ENCODE measurements at places on chromosomes 7 and 10. TPM values are rescaled to one million over a fixed set of nuclear protein-coding genes. Genes with fewer than 3 reads are reported as not detected.

GRCh38 chr10:114603948-114604347 lies 54.1 kb downstream of the ABLIM1 start:
- no peaks in the 10 kb centered on the region for H3K36me3 ChIP-seq
- no peak for DNase-seq
- peaks cover 2% of the 10 kb centered on the region for H3K4me1 ChIP-seq
- no peak overlapping the region for H3K4me3 ChIP-seq
- H3K27ac ChIP-seq: no peak overlapping the region

DNA sequence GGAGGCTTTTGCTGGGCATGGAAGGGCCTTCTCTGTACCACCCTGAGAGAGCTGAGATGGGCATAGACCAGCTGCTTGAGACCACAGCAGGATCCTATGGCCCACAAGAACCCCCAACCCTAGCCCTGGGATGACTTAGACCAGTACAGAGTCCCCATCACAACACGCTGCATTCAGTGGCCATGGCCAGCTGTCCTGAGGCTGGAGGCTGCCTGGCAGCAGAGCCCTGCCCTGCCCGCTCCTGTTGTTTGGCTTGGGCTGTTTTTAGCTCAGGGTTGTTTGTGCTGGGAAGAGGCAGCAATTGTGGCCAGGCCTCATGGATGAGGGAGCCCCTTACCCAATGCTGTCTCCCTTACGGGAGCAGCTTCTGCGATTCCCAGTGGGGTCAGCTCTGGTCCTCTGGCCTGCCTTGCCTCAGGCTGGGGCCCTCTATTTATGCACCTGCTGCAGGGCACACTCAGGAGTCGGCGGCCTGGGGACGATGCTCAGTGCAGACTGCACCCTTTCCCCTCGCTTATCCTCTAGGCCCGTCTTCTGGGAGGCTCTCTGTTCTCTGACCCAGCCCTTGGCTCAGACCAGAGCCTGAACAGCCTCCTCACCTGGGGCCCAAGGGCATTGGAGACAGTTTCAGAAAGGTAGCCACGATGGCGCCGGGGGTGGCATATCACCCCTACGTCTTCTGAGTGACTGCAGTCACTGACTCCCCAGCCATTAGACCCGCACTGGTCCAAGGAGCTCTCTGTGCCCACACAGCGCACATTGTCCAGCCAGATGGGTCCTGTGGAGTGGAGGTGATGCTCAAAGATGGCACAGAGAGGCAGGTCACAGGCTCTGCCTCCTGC lies 6.3 kb downstream of the LOXL4 start:
- no peak overlapping the region for H3K27ac ChIP-seq
- no peak overlapping the region for H3K4me3 ChIP-seq
- no peaks in the 10 kb centered on the region for H3K27me3 ChIP-seq
- DNase-seq: no peak
- H3K36me3 ChIP-seq: no peaks in the 10 kb centered on the region

- DNase-seq: no peak
- no peaks in the 10 kb centered on the region for H3K27me3 ChIP-seq
- H3K4me3 ChIP-seq: no peak overlapping the region
- no peaks in the 10 kb centered on the region for H3K36me3 ChIP-seq
- no peak overlapping the region for H3K27ac ChIP-seq
- H3K4me1 ChIP-seq: peaks cover 47% of the 10 kb centered on the region
Observed at GRCh38 chr7:37701769-37702168, 18.2 kb downstream of the GPR141 start.

GRCh38 chr7:155928583-155928982 lies 116.3 kb upstream of the SHH start:
- no peaks in the 10 kb centered on the region for H3K36me3 ChIP-seq
- no peaks in the 10 kb centered on the region for H3K27me3 ChIP-seq
- no peak for DNase-seq
- H3K4me3 ChIP-seq: no peak overlapping the region

DNA sequence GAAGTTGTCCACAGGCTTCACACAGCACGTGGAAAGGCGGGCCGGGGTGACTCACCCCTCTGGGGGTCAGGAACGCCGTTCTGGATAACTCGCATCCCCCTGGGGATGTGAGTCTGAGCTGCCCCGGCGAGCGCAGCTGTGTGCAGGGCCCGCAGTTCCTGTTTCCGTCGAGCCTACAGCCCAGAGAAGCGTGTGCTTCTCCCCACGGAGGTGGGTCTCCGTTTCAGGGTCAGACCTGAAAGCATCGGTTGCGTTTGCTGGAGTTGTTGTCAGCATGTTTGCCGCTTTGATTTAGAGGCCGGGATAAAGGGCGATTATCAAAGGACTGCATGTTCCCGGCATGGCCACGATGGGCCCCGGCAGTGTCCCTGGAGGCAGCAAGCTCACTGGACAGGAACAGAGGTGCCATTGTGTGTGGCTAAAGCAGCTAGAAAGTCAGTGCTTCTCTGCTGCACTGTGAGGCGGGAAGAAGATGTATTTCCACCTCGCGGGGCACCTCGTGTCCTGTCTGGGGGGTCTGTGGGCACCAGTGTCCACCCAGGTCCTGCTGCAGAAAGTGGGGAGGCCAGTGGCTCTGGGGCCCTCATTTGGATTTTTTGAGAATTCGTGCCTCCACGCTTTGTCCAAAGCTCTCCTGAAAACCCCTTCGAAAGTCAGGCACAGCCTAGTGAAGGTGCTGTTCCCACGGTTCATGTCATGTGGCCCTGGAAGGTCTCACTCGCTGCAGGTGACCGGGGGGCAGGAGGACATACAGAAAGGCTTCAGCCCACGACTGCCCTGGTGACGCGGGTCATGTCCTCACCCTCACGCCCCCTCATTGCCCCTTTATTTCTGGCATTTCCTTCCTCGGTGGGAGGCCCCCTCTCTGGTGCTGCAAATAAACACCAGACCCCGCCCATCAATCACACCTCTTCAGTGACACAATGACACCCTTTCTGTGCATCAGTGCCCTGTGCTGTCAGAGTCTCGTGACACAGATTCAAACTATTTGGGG lies 27.4 kb upstream of the GDI2 start:
- no peak overlapping the region for H3K27ac ChIP-seq
- H3K4me3 ChIP-seq: no peak overlapping the region
- DNase-seq: no peak
- no peaks in the 10 kb centered on the region for H3K27me3 ChIP-seq
- H3K36me3 ChIP-seq: no peaks in the 10 kb centered on the region
- 0 out of 2 replicates have a peak, but pooled peaks cover 3% of the 10 kb centered on the region for H3K4me1 ChIP-seq

DNA sequence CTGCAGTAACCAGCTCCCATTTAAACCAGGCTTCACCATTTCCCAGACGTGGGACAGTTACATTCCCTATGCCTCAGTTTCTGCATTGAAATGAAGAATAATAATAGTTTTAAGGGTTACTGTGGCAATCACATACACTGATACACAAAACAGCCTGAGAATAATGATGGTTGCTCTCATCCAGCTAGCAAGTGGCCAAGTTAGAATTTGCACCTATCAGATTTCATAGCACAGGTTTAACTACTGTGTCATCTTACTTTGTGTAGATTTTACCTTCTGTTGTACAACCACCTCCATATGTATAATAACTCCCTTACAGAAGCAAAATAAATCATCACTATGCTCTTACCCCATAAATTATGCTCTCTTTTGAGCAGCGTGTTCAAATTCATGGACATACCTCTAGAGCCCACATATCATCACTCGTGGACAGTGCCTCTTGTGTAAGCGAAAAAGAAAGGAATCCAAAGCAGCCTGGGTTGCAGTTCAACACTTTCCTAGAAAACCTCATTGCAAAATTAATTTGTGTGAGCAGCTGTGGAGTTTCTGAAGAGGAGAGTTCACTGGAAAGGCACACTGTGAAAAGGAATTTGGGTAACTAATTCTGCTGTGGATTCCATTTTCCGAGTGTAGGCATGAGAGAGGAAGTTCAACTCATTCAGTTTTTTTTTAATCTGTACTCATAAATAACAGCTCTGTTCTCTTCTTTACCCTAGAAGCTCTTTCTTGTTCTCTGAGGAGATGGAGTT lies 492.5 kb downstream of the ARL4A start:
- H3K4me1 ChIP-seq: no peaks in the 10 kb centered on the region
- no peak for DNase-seq
- no peaks in the 10 kb centered on the region for H3K27me3 ChIP-seq

GRCh38 chr10:58698777-58699356 lies 186.2 kb downstream of the BICC1 start:
- no peaks in the 10 kb centered on the region for H3K27me3 ChIP-seq
- DNase-seq: no peak
- H3K4me3 ChIP-seq: no peak overlapping the region

GRCh38 chr10:47079204-47079580 lies 168.0 kb downstream of the PTPN20 start:
- no peak overlapping the region for H3K4me3 ChIP-seq
- no peak overlapping the region for H3K27ac ChIP-seq
- H3K27me3 ChIP-seq: no peaks in the 10 kb centered on the region

DNA sequence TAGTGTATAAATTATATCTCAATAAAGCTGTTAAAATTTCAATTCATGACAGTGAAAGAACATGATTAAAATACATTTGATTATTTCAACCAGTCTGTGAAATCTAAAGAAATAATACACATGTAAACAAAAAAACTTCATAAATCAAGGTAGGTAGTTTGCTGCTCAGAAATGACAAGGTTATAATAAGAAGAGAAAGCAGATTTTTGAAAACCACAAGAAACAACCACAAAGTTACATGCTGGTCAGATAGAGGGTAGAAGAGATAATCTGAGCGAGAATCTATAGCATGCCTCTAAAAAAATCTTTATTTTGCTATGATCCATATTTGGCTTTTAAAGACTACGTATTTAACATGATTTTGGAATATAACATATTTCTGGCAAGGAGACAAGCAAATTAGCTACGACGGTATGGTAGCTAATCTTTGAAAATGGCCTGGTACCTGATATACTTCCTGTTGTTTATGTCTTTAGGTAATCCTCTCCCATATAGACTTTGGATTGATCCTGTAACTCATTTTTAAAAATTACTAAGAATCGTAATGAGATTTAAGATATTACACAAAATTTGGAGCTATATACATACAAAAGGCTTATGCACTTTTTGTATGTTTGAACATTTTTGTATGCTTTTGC lies 23.5 kb upstream of the VCL start:
- no peak overlapping the region for H3K4me3 ChIP-seq
- H3K27me3 ChIP-seq: no peaks in the 10 kb centered on the region
- no peaks in the 10 kb centered on the region for H3K36me3 ChIP-seq
- no peak for DNase-seq

GRCh38 chr7:111408724-111409123 lies 153.6 kb downstream of the IMMP2L start:
- H3K27me3 ChIP-seq: no peaks in the 10 kb centered on the region
- DNase-seq: no peak
- no peak overlapping the region for H3K4me3 ChIP-seq
- H3K4me1 ChIP-seq: peaks cover 27% of the 10 kb centered on the region
- no peaks in the 10 kb centered on the region for H3K36me3 ChIP-seq
- no peak overlapping the region for H3K27ac ChIP-seq

DNA sequence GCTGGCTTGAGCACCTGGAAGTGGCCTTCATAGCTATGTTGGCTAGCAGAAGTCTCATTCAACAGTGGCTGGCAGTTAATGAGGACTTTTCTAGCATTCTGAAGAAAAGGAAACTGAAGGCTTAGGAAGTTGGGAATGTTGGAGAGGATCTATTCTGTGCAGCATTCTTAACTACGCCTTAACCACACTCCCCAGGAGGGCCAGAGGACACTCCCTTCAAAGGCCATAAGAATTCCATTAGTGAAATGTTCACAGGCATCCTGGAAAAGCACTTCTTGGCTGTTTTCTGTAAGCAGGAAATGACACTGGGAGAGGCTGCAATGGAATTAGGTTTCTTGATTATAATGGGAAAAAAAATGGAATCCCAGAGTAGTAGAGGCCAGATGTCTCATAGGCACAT lies 188.9 kb downstream of the ARHGAP12 start:
- H3K27me3 ChIP-seq: no peaks in the 10 kb centered on the region
- H3K36me3 ChIP-seq: no peaks in the 10 kb centered on the region
- no peak overlapping the region for H3K27ac ChIP-seq
- no peaks in the 10 kb centered on the region for H3K4me1 ChIP-seq

GRCh38 chr7:152551304-152552036 lies 115.7 kb upstream of the KMT2C start:
- H3K4me1 ChIP-seq: no peaks in the 10 kb centered on the region
- no peak for DNase-seq
- no peaks in the 10 kb centered on the region for H3K36me3 ChIP-seq
- no peak overlapping the region for H3K4me3 ChIP-seq
- no peaks in the 10 kb centered on the region for H3K27me3 ChIP-seq

- H3K4me3 ChIP-seq: peak overlapping the region; percentile 49
- no peak for DNase-seq
- peaks cover 5% of the 10 kb centered on the region for H3K4me1 ChIP-seq
- H3K27ac ChIP-seq: no peak overlapping the region
- H3K27me3 ChIP-seq: peaks cover 95% of the 10 kb centered on the region
- H3K36me3 ChIP-seq: 0 out of 2 replicates have a peak, but pooled peaks cover 4% of the 10 kb centered on the region
Observed at GRCh38 chr7:157682946-157683746, 346.3 kb downstream of the DNAJB6 start.

DNA sequence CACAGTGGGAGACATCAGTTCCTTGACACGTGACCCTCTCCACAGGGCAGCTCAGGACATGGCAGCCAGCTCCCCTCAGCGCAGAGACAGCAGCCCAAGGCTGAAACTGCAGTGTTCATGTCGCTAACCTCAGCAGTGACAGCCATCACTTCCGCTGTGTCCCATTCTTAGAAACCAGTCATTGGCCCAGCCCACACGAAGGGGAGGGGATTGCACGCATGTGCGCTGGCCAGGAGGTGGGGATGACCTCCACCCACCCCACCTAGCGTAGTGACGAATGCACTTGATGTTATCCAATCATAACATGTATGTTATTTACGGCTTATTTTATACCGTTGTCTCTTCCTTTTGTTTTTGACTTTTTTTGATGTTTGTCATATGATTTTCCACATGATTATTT lies 36.9 kb upstream of the EGFR start:
- DNase-seq: no peak
- H3K27ac ChIP-seq: no peak overlapping the region
- H3K4me1 ChIP-seq: no peaks in the 10 kb centered on the region
- no peaks in the 10 kb centered on the region for H3K27me3 ChIP-seq
- no peak overlapping the region for H3K4me3 ChIP-seq

DNA sequence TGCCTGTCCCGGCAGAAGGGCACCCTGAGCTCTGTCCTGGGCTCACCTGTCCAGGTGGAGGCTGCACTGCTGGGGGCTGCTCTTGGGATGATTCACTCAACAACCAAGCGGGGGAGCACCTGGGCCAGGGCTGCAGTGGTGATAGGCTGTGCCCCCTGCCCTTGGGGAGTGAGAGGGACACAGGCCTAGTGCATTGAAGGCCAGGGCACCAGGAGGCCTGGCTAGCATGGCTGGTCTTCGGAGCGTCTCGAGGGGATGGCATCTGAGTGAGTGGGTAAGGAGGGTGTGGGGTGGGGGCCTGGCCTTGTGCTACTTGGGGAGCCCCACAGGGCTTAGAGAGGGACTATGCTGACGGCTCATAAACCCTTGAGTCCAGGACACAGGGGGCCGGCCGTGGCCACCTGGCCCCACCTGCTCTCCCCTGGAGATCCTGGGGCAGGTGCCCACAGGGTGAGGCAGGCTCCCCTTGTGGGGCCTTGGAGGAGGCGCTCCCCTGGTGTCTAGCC lies 3.1 kb downstream of the PWWP2B start:
- peaks cover 6% of the 10 kb centered on the region for H3K27me3 ChIP-seq
- no peak overlapping the region for H3K27ac ChIP-seq
- no peak for DNase-seq
- no peaks in the 10 kb centered on the region for H3K36me3 ChIP-seq
- H3K4me3 ChIP-seq: no peak overlapping the region
- peaks cover 7% of the 10 kb centered on the region for H3K4me1 ChIP-seq

The IFIT5 gene
- 2.7 TPM for total RNA-seq

The LRMDA gene
- not detected for total RNA-seq

The DIP2C gene
- 7.5 TPM for total RNA-seq

The RALA gene
- total RNA-seq: 51.9 TPM

The UPP1 gene
- total RNA-seq: 28.6 TPM

The LRRN3 gene
- total RNA-seq: 0.23 TPM

The IFIT1B gene
- not detected for total RNA-seq

The TCAF2 gene
- total RNA-seq: 0.28 TPM

The STX1A gene
- total RNA-seq: 19.8 TPM

The AKR1E2 gene
- total RNA-seq: 3.3 TPM

The PRTFDC1 gene
- 5.3 TPM for total RNA-seq

The CRHR2 gene
- total RNA-seq: 0.23 TPM

The NUTM2E gene
- 0.12 TPM for total RNA-seq
